ENCODE measurements at places on chromosomes 13 and 19.

DNA sequence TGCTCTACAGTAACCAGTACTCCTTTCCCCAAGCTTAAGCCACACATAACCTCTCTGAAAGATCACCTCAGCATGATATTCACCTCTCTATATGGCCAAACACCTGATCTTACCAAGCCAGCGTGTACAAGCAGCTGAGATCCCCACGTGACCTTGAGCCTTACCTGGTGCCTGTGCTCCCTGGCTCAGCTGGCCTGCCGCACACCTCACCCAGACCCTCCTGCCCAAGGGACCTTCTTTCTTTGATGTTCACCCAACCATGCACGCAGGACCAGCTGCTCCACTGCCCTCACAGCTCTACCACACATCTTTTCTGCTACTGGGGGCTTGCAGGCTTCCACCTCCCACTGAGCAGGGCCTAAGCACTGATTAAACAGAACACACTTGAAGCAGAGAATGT is 9.0 kb downstream of the DHRS12 start:
- no peak for DNase-seq

GRCh38 chr19:38875656-38876395 is 2.2 kb downstream of the RINL start:
- no peak for DNase-seq

DNA sequence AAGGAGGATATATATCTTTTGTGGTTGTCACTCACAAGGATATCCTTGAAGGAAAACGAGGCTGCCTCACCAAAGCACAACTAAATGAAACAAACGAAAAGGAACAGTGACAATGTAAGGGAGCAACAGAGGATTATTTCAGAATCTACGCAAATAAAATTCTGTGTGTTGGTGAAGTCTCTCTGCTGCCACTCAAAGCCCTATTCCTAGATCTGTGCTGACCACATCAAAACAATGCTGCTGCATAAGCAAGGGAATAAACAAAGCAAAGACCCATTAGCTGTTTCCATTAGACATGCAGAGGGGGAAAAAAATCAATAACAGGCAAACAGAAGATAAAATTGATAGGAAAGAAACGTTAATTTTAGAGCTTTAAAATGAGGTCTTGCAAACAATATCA is 204.4 kb downstream of the MZT1 start:
- DNase-seq, result no peak

GRCh38 chr13:100636004-100636403 is 38.6 kb downstream of the TMTC4 start:
- no peak for DNase-seq
